Spinal cord (tissue), 10 donors: ENCODE measurements at places on chromosomes 2 and 18. TPM values are rescaled to one million over a fixed set of nuclear protein-coding genes. Genes with fewer than 3 reads are reported as not detected.

TEKT4 gene
- 0.69 TPM for total RNA-seq

DSG4 gene
- total RNA-seq = not detected

ZSWIM2 gene
- 0.20 TPM for total RNA-seq

CASP8 gene
- 11.1 TPM for total RNA-seq

TUBB8B gene
- total RNA-seq = 0.11 TPM

LTBP1 gene
- 77.0 TPM for total RNA-seq
